ENCODE measurements at places on chromosomes 12 and 14.

- no peak for DNase-seq
Measured at GRCh38 chr12:15496738-15497137, 174.4 kb downstream of the PTPRO start.

DNA sequence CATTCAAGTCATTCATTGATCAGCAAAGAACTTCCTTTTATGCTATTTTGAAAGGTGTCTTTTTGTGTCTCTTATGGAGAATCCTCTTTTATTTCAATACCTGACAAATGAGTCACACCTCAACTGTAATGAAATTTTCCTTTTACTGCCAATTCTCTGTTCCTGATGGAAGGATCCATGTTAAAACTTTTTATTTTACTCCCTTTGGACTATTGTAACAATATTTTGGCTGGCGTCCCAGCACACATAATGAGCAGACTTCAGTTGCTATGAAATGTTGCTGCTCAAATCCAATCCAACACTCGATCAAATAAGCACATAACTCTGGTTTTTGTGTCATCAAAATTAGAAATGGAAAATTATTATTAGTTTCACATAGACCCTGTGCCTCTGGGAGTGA lies 21.9 kb upstream of the SLC15A5 start:
- DNase-seq = no peak

DNA sequence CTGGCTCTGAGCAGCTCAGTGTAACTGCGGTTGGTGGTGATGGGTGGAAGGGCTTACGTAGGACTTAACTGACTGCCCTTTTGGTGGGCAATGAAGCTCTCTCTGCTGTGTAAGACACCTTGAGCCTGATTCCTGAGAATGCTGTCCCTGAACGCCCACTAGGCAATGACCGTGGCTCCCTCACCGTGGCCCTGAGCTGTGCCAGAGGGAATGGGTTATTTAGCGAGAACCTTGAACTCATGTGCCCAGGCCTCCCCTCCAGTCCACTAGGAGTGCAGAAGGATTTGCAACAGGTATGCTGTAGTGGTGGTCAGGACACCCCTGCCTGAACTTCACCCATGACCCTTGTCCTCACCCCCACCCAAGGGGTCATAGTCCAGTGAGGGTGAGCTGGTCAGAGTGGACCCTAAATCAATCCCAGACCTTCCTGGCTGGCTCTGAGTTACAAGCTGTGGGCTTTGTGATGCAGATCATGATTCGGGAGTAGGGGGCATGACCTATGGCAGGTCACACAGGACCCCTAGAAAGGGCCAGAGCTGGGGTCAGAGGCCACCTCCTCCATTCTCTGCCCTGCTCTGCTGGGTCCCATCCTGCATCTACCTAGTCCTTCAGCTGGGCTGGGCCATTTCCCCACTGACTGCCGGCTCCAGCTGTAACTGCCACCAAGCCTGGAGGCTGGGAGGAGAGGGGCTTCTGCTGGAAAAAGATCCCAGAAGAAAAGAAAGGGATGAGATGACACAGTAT lies 14.5 kb upstream of the ANKRD33 start:
- DNase-seq = no peak

DNA sequence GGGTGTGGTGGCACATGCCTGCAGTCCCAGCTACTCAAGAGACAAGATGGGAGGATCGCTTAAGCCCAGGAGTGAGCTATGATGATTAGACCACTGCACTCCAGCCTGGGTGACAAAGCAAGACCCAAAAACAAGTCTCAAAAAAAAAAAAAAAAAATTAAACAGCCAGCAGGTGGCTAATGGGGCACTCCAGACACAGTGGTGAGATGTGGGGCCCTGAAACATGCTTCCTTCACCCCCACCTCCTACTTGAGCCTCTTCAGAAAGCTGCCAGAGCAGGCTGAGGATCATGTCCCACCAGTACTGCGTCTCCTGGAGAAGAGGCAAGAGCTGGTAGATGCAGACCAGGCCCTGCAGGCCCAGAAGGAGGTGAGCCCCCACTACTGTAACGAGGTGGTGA lies 2.1 kb downstream of the CFAP73 start:
- DNase-seq = no peak

DNA sequence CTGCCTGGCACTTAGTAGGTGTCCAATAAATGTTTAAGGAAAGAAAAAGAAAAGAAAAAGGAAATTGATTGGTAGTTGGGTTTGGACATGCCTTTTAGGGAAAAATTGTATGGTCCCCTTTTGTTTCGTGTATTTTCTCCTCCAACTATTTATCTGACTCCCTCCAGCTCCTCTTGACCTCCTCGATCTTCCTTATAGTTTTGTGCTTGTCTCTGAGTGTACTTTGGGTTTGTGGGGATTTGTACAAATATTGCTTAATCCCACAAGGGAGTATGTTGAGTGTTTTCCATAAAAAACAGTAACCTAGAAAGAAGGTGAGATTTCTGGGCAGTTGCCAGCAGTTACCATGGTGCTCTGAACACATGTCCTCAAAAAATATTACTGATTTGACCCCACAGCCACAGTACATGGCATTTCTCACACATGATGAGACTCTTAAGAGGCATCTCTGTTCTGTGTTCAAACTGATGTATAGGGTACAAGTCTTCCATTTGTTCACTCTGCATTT lies 15.7 kb downstream of the PLEKHG7 start:
- DNase-seq = no peak

DNA sequence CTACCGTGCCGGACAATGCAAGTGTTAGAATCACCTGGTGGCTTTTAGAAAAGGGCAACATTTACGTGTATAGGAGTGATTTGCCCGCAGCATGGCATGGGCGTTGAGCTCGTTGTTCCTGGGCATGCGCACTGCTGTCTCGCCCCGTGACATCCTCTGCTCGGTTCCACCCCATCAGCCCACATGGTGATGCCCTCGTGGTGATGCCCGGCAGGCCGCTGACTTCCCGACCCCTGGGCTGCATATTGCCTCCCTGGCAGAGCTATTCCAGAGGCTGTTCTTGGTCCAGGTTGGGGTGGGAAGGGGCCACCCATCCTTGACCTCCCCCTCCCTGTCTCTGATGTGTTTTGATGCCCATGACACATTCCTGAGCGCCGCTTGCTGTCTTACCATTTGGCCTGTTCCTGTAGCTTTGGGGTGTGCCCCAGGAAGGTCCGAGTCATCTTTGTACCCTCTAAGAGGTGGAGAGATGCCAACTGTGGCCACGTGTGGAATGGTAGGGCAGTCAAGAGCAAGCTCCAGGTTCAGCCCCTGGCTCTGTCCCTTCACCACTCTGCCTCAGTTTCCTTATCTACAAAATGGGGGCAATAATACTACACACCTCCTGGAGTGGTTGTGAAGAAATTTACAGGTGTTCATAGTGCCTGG lies 4.8 kb downstream of the HIP1R start:
- no peak for DNase-seq

DNA sequence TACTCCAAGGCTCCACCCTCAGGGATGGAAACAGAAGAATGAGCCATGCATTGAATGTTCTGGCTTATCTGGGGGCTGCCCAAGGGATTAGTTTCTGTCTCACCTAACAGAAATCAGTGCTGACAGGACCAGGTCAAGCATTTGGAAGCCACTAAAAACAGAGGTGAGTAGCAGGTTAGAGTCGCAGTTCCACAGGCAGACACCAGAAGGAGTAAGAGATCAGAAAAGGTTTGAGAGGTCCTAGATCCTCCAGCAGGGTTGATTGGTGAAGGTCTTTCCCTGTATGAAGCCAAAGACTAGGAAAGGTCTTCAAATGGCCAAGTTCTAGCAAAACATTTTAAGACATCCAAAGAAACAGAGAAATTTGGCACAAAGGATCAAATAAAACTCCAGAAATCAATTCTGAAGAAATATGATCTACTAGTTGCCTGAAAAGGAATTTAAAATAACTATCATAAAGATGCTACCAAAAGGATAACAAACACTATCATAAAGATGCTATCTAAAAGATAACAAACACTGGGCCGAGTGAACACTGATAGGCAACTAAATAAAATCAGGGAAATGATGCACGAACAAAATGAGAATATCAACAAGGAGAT lies 19.5 kb upstream of the TTC9 start:
- no peak for DNase-seq

DNA sequence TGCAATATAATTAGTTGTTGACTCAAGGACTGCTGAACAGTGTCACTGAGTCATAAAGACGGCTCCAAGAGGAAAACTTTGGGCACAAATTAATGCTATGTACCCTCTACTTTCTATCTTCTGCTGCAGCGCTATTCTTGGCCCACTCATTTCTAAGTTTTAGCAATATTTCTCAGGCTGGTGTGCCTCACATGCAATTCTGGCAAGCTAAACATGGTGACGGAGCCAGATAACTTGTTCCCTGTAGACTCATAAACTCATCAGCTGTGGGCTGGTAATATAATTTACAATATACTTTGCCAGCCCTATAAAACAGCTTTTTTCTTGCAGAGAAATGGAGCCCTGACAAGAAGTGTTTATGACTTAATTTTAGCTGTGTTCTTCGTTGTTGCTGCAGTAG lies 615.1 kb downstream of the NRXN3 start:
- no peak for DNase-seq

- no peak for DNase-seq
Measured at GRCh38 chr14:52885230-52885629, 65.6 kb downstream of the FERMT2 start.

DNA sequence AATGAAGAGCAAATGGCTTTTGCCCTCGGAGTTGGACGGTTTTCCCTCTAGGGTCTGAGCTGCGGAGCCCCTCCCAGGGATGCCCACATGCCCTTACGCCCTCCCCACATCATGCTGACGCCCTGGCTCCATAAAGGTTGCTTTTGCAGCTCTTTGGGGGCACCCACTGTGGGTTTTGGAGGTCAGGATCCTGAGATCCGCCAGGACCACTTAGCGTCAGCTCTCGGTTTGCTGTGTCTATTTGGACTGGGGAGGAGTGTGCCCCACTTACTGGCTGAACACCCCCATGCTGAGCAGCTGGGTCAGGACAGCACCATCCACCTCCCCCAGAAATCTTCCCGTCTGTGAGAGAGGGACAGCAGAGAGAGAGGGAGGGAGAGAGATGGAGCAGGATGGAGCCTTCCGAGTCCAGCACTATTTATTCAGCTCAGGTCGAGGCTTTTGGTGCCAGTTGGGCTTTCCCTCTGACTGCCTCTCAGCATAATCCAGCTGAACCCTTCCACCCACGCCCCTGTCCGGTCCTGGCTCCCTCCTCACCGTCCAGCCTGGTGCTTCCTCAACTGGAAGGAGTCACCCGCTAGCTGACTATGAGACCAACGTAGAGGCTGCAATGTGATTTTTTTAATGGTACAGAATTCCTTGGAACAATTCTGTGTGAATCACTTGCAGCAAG lies 18.9 kb upstream of the LRTM2 start:
- no peak for DNase-seq

DNA sequence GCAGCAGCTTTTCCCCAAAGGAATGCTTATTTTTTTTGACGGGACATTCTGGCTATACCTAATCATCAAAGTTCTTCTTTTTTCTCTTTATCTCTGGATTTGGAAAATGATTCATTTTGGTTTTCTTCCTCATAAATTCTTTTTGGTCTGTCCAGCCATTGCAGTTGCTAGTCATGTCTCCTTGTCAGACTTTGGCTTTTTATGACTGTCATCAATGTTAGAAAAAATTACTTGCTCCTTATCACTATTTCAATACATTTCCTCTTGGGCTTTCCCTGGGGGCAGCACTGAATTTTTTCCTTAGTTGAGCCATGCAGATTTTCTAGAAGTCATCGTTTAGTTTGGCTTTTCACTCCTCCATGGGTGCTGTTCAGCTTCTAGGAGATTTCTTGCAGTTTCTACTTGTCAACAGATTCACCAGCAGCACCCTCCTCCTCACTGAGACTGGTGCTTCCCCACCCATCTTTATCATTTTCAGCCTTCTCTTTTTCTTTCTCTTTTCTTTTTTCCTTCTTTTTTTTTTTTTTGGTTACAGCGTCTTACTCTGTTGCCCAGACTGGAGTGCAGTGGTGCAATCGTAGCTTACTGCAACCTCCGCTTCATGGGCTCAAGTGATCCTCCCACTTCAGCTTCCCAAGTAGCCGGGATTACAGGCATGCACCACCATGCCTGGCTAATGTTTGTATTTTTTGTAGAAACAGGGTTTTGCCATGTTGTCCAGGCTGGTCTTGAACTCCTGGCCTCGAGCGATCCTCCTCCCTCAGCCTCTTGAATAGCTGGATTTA lies 5.2 kb downstream of the ADIPOR2 start:
- no peak for DNase-seq

- DNase-seq = no peak
Measured at GRCh38 chr12:91622037-91622436, 439.4 kb upstream of the DCN start.

DNA sequence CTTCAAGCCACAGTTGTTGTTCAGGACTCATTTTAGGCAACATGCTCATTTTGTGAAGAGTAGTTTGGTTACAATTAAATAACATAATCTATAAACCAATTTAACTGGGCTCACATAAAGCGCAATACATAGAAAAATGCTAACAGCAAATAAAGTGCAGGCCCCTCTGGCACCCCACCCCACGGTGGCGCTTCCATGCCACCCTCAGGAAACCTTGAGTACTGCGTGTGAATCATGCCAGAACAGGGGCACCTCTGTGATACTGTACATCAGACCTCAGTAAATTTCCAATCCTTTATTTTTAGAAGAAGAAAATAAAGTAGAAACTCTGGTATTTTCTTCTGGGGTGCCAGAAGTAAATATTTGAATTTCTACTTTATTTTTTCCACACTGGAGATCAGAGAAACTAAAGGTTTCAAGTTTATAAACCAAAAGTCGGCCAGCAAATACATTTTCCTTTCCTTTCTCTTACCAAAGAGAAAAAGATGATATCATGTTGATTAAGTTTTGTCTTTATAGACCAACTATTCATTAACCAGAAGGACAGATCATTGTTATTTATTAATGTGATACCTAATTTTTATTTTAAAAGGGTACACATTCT lies 316.8 kb downstream of the PAWR start:
- peak; percentile 34 for DNase-seq

GRCh38 chr14:23052182-23052623 lies 5.1 kb downstream of the CDH24 start:
- no peak for DNase-seq

- DNase-seq = peak; percentile 66
Measured at GRCh38 chr14:95319312-95320077, at the start of gene CLMN. CLMN (minus strand) TSS chr14:95319908; CDS start chr14:95319792, 116 bp downstream.

- DNase-seq = no peak
Measured at GRCh38 chr14:95313190-95313589, 6.5 kb downstream of the CLMN start.

DNA sequence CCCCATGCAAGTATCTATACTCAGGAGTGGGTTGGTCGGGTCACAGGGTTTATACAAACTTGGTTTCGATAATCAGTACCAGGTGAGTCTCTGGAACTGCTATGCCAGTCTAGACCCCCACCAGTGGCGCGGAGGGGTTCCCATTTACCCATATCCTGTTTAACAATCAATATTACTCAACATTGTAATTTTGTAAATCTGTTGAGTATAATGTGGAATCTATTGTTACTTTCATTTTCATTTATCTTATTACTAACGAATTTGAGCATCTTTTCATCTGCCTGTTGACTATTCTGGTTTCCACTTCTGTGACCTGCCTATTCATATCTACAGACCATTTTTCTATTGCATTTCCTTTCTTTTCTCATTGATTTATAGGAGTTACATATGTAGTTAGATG lies 275.2 kb upstream of the CRY1 start:
- no peak for DNase-seq

Measured in left hindlimb (tissue), 1 donor.